Suppressor macrophage treated with lipopolysaccharide for 4 hours (primary cell): ENCODE measurements at places on chromosomes 5 and 9.

GRCh38 chr9:19180991-19181390, 49.5 kb upstream of the DENND4C start:
- no peak for DNase-seq

DNA sequence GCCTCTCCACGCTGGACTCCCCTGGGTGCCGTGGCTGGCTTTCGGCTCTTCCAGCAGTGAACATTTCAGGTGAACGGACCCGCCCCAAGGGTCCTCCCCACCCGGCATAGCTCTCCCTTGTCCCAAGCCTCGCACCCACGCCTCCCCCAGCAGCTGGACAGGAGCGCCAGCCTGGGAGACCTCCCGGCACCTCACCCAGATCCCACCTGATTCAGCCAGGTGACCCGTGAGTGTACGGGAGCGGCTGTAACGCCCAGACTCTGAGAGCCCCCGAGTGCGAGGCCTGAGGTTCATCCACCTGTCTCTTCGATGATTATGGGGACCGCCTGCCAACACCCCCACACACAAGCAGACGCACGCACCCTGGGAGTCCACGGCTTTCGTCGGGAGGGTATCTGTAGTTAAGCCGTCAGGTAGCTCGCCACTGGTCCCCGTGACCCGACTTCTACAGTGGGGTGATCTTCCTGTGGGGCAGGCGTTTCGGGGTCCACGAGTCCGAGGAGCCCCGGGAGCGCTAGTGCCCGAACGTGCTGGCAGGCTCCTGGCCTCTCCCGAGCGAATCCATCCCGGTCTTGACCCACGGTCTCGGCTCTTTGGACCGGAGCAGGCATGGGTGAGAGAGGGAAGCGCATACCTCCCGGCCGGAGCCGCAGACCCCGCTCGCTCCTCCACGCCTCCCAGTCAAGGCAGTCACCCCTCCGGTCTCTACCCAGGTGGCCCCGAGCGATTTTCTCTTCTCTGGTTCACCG, 14.9 kb downstream of the TRIM7 start:
- DNase-seq, result no peak

GRCh38 chr9:89808076-89808755, 203.4 kb downstream of the GADD45G start:
- no peak for DNase-seq

DNA sequence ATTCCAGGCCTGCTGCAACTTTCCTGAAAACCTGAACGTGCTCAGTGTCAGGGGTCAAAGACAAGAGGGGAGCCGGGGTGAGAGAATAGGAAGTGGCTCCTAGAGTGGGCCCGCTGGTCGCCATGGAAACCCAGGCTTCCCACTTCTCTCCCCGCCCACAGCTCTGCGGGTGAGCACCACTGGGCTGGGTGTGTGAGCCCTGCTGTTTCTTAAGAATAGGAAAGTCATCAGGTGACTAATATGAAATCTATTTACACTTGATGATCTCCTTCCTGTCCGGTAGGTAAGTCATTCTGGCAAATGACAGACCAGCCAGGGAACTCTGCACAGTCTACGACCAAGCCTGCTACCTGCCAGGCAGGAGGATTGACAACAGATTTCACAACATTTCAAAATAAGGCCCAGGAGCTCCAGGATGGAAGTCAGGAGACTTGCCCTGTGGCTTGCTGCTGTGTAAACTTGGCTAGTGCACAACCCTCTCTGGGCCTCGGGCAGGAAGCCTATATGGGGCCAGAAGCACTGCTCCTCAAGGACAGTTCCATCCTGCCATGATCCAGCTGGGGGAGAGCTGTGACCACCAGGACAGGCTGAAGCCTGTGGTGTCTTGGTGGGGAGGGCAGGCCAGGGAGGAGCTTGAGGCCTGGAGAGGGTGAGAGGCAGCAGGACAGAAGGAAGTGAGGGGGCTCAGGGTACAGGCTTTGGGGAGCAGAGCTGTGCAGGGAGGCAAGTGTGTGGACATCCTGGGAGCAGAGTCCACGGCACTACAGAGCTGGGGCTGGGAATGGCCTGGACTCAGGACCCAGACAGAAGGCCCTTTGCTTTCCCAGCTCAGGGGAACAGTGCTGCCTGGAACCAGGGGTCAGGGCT, 60.6 kb downstream of the SHB start:
- peak; percentile 95 for DNase-seq

- no peak for DNase-seq
These were observed 105.0 kb upstream of the PPP1R26 start for GRCh38 chr9:135374591-135374990.

- DNase-seq, result no peak
These were observed 8.5 kb downstream of the INSYN2B start for GRCh38 chr5:169971780-169972179.

GRCh38 chr5:955886-956761, 52.5 kb upstream of the NKD2 start:
- no peak for DNase-seq

- no peak for DNase-seq
These were observed 40.7 kb upstream of the PPP2R2B start for GRCh38 chr5:146919304-146919703.

GRCh38 chr5:139787568-139788293, 7.9 kb upstream of the PSD2 start:
- peak; percentile 88 for DNase-seq

DNA sequence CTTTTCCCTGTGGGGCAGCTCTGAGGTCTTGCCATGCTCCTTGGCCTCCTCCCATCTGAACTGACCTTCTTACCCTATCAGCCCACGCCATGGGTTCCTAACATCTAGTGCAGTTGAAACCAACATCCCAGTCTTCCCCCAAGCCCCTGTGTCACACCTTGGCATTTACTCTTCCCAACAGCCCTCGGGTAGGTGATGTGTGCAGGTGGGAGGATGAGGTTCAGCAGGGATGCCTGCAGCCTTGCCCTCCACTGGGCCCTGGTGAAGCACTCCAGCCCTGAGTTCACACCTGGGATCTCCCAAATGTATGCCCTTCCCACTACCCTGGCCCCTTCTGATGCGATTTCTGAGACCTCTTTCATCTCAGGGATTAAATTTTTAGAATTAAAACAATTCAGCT, 15.5 kb downstream of the IRX2 start:
- no peak for DNase-seq

DNA sequence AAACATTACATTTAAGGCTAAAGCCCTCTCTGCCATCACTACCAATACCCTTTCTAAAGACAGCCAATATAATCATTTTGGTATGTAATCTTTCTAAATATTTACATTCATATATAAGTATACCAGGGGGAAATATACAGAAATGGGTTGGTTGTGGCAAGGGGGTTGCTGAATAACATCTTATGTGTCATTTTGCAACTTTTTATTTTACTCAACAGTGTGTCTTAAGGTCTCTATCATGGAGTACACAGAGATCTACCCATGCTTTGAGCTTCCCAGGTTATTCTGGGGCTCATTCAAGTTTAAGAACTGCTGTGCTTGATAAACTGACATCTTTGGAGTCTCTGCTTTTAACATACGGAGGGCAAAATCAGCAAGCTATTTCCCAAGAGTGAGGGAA, 7.4 kb upstream of the FAT2 start:
- DNase-seq, result no peak

- peak; percentile 2 for DNase-seq
These were observed 51.4 kb downstream of the SMARCA2 start for GRCh38 chr9:2066312-2067273.

- no peak for DNase-seq
These were observed 269.9 kb upstream of the PAPPA start for GRCh38 chr9:115883467-115884329.

- DNase-seq, result no peak
These were observed 815 bp downstream of the ANXA6 start for GRCh38 chr5:151156507-151157420.

DNA sequence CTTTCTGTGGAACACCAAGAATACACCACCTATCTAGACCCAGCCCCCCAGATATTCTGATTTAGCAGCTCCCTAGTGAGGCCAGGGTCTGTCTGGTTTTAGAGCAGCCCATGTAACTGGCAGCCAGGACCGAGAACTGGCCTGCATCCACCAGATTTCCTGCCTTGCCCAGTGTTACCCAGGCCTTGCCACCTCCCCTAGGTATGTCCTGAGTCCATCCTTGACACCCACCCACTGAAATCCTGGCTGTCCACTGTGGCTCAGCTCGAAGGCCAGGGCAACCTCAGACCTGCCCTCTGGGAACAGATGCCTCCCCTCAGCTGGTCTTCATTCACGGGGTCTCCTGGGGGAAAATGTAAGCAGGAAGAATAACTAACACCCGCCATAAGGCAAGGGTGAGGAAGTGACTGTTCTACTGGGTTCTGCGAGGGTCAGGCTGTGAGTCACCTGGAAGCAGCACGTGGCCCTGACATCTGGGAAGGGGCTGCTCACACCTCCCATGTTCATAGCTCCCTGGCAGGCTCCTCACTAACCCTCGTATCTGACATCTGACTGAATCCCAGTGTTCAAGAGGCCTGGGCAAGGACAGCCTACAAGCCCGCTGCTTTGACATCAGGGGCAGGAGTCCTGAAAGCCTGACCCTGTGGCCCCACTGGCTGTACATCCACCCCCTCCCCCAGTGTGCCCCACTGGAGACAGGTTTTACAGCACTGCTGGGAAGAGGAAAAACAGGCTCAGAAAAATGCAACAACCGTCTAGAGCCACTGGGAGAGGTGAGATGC, 72.7 kb downstream of the SEMA4D start:
- no peak for DNase-seq

GRCh38 chr9:68683433-68683832, 21.6 kb upstream of the PIP5K1B start:
- peak; percentile 21 for DNase-seq

DNA sequence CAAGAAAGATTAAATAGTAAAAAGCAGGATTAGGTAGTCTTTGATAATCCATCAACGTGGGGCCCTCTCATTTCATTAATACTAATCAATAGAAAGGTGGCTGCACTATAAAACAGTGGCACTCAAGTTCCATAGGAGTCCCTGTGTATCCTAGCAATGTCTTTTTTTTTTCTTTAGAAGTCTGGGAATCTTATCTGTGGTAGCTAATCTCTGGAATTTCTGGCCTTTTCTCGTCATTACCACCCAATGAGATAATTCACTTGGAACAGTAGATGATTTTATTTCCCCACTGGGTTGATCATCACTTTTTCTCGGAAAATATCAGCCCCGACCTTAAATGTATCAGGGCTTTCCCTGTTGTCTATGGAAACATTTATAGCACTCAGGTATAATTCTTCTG, 86.8 kb upstream of the CDH6 start:
- DNase-seq, result no peak

DNA sequence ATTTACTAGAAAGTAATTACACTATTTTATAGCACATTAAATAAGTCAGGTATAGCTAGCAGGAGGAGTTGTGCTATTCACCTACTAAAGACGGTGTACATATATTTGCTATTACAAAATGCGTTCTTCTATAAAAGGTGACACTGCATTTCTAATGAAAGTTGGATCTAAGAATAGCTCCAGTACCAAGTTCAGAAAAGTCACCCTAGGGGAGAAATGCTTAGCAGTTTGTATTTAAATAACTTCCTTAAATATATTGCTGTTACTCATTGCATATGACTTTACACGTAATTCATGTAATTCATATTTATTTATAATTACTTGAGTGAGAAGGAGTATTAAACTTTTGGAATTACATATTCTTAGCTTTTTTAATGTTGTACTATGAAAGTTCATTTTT, 7.0 kb upstream of the SUB1 start:
- DNase-seq, result peak; percentile 50

DNA sequence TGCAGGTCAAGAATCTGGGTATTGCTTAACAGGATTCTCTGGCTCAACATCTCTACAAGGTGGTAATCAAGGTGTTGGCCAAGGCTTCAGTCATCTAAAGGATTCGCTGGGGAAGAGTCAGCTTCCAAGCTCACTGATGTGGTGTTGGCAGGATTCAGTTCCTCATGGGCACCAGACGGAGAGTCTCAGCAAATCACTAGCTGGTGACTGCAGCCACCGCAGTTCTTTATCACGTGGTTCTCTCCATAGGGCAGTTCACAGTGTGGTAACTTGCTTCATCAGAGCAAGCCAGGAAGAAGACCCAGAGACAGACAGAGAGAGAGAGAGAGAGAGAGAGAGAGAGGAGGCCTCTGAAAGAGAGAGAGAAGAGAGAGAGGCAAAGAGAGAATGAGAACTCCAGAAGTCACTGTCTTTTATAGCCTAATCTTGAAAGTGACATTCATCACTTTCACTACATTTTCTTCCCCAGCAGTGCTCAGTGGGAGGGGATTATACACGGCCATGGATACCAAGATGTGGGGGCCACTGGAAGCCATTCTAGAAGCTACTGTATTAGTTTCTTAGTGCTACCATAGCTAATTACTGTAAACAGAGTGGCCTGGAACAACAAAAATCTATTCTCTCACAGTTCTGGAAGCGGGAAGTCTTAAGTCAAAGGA, 109.2 kb upstream of the SMIM23 start:
- DNase-seq, result peak; percentile 91

- peak; percentile 30 for DNase-seq
These were observed 191.9 kb upstream of the SEMA6A start for GRCh38 chr5:116766470-116766947.

GRCh38 chr5:1334831-1335539, 9.9 kb downstream of the CLPTM1L start:
- DNase-seq, result no peak

GRCh38 chr5:151141535-151141934, 16.0 kb downstream of the ANXA6 start:
- DNase-seq, result no peak

DNA sequence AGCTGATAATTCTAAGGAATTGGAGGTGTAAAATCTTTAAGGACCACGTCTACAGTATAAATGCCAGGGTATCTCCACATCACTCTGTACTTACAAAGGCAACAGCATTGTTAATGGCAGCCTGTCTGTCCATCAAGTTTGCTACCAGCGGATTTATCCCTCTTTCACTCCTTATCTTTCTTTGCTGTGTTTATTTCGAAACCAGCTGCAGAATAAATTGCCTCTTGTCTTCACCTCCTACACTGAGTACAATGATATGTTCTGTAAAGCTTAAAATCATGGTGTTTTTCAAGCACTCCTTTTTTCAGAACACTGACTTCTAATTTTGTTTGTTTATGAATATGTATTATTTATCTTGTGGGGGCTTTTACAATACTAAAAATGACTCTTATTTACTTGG, 1088.1 kb downstream of the NR2F1-AS1 start:
- DNase-seq, result no peak

- DNase-seq, result no peak
These were observed 20.8 kb upstream of the SEMA4D start for GRCh38 chr9:89518466-89519365.

GRCh38 chr5:145568581-145568980, 266.6 kb downstream of the PRELID2 start:
- no peak for DNase-seq
